NCI-H2171 (cell line): ENCODE measurements at places on chromosomes 12 and 14.

DNA sequence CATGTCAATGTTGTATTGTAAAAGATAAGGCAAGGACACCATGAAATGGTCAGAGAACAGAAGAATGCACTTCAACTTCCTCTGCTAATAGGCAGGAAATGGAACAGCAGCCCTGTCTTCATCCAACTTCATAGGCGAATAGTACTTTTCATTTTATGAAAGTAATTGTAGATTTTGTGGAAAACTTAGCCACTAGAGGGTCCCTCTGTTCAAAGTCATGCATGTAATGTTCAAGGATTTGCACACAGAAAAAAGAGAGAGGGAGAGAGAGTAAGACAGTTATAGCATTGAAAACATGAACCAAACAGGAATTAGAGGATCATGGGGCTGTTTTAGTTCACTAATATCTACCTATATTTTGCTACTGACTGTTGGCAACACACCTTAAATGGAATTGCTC, 172.2 kb downstream of the FLRT2 start:
- DNase-seq: no peak

DNA sequence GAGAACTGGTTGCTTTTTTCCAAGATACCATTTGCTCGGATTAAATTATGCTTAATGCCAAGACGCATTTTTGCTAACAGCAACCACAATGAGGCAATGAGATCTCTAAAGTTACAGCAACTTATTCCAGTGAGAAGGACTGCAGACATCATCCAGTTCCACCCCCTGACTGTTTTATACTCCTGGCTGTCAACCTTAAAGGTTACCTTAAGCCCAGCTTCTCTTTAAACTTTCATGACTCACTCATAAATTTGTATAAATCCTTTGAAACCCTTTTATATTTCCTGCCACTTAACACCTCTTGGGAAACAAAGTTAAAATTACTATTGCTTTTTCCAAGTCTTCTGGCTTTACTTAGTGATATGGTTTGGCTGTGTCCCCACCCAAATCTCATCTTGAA, 80.2 kb downstream of the TMTC1 start:
- no peak for DNase-seq

DNA sequence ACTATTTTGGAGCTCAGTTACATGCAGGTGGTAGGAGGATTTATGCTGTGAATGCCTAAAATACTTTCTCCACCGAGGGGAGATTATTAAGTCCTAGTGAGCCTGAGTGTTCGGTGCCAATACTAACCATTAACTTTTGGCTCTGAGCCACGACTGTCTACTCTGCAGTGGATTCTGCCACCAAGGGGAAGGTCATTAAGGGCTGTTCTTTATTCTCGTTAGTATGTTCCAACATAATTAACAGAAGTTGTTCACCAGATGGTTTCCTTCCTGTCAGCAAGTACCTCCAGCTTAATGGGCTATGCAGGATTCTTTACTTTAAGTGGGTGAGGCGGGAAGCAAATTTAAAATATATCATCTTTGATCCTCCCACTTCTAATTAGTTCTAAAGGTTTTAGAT, 326.3 kb downstream of the BMP4 start:
- no peak for DNase-seq

DNA sequence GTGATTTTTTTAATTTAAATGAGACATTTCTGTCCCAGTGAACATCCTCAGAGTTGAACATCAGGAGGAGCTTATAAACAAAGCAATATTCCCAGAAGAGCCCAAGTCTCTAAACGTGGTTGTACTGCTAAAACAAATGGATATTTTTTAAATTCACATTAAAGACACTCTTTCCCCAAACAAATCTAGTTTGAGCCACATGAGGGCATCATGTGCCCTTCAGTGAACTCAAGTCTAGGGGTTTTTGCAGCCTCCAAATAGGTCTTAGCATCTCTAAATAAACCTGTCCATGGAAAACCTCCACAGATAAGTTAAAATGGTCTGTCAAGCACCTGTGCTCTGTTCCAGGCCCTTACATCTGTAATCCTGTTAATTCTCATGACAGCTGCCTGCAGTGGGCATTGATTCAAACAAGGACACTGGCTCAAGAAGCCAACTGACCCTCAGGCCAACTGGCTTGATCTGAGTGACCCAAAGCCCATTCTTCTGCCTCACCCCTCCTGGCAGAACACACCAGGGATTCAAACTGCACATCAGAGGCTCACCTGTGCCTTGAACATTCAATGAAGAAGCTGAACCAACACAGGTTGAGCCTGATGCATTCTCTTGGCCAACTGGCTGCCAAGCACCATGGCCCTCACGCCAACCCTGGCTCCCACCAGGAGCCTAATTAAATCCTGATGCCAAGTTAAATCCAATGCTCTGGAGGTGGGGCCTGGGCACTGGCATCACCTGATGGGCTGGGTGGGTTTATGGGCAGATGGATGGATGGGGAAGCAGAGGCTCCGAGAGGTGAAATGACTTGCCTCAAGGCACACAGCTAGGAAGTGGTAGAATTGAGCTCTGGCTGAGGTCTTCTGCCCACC, 8.6 kb downstream of the ISCU start:
- no peak for DNase-seq

GRCh38 chr12:88505696-88506095, 74.6 kb downstream of the KITLG start:
- DNase-seq: no peak

DNA sequence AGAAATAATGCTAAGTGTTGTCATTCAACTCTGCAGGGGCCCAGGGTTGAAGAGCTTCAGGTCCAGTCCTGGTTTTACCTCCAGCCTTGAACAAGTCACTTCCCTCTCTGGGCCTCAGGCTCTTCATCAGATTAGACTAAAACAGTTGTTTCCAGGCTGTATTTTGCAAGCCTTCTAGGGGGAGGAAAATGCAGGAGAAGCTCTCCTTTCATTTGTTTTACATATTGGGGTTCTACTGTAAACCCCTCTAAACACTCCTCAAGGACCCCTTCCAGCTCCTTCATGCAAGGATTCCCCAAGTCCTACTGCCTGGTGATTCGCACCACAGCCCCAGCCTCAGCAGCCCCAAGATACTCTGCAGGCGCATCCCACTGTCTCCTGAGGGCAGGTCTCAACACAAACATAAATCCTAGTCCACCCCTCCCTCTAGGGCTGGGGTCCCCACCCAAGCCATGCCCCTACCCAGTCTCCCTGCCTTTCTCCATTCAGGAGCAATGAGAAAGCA, 2.7 kb downstream of the SDR9C7 start:
- no peak for DNase-seq

- no peak for DNase-seq
These were observed 1.0 kb downstream of the DGKA start for GRCh38 chr12:55931780-55932550.

GRCh38 chr12:57631566-57632072, 1.4 kb downstream of the B4GALNT1 start:
- no peak for DNase-seq

DNA sequence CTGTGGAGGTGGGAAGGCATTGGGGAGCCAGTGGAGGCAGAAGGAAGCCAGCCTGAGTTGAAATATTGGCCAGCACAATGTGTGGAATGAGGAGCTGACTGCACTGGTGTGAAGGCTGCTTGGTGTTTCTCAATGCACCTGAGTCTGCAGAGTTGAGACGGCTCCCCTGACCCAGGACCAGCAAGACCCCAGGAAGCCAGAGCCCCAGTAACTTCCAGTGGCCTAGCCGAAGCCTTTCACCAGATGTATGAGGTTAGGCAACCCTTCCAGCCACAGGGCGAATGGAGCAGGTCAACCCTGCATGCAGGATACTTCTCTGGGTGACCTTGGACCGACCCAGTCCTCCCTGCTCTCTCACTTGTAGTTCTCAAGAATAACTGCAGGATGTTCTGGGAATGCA, 12.9 kb upstream of the KRT73 start:
- DNase-seq: no peak

GRCh38 chr12:124456652-124457152, 110.7 kb downstream of the NCOR2 start:
- DNase-seq: no peak

DNA sequence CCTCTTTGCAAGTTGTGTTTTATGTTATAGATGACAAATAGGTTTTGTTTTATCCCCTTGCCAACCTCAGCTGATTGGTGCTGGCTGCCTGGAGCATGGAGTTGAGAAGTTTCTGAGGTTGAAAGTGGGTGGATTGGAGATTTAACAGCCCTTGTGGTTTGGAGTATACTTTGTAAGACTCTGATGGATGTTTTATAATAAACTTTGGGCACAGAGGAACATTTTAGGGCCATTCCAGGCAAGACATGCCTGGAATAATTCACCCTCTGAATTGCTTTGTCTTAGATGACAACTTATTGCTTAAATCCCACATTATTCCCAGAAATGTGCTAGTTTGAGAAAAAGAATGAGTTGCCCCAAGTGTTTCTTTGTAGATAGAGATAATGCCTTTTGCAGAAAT, 158.9 kb downstream of the SLC5A8 start:
- DNase-seq: no peak

DNA sequence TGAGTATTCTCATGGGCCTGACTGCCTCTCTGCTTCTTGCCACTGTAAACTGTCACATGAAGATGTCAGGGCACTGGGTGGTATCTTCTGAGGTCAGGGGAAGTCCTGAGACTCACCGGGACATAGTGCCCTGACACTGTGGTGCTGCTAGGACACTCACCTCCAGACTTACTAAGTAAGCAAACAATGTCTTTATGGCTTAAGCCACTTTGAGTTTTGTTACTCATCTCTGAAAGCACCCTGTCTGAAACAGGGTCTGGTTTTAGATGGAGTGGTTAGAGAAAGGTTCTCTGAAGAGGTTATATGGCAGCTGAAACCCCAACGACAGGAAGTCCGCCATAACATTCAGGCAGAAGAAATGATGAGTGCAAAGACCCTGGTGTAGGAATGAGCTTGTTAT, 22.7 kb downstream of the GPR19 start:
- no peak for DNase-seq

GRCh38 chr14:93031505-93032315, 84.0 kb downstream of the ITPK1 start:
- DNase-seq: no peak

DNA sequence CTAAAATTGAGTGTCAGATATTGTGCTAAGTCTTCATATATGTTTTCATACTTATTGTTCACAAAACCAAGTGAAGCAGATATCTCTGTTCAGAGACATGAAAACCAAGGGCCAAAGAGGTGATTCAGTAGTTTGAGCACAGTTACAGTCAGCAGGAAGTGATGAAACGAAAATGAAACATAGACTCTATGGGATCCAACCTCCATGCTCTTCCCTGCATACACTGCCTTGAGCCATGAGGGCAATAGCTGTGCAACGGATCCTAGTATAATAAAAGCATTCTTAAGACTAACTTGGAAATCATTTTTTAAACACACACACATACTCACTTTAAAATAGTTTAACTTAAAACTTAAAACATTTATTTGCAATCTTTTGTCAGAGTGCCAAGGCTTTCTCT, 27.9 kb downstream of the ESR2 start:
- no peak for DNase-seq

DNA sequence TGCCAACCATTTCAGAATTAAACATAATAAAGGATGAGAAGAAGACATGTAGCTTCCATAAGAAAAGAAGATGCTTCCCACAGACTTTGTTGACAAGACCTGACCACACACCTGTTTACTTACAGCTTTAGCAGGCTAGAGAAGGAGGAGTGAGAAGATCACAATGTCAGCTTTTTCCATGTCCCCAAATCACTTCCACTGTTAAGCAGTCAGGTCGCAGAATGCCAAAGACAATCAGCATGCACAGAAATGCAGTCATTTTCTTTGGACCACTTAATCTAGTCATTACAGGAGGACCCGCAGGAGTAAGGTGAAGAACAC, 314.9 kb downstream of the SSPN start:
- no peak for DNase-seq

- no peak for DNase-seq
These were observed 3.4 kb downstream of the PLEKHG3 start for GRCh38 chr14:64707661-64708060.

GRCh38 chr12:11615481-11615880, 34.0 kb upstream of the ETV6 start:
- no peak for DNase-seq

- DNase-seq: peak; percentile 85
These were observed 130.5 kb upstream of the CRY1 start for GRCh38 chr12:107223821-107224220.

GRCh38 chr14:99581374-99581773, 22.6 kb downstream of the CCDC85C start:
- no peak for DNase-seq

DNA sequence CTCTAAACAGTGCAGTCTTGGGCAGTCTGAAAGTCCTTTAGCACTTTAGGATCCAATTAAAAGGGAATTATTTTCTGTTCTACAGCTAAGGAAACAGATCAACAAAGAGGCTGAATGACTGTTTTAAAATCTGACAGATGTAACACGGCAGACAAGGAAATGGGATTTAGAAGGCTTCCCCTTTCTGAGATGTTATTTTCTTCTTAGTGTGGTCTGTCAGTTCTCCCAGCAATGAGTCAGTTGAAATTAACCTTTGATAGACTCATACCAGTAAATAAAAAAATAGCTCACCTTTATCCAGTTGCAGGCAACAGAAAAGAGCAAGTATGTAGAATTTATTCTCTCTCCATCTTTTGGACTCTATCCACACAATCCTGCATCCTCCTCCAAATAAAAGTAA, 98.1 kb downstream of the NEDD1 start:
- DNase-seq: no peak

DNA sequence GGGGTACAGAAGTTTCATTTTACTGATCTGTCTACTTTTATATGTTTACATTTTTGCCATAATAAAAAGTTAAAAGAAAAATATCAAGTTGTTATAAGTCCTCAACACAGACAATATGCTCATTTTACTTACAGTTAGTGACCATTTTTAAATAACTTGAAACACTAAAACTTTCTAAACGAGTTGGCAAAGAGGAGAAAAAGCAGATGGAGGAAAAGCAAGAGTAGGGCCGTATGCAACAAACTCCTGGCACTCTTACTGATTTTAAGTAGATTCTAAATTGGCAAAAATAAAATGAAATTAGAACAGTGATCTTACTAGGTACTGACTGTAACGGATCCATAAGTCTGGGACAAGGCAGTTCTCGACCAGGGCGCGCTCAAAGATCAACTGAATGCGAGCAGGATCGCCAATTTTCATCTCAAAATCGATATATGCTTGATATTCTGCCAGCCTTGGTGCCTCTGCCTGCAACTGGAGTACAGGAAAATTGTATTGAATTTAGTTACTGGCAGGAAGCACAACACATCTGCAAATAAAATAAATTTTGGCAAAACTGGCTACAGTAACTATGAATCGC, 22.3 kb downstream of the SART3 start:
- DNase-seq: no peak

GRCh38 chr14:88013750-88014349, 8.9 kb downstream of the GPR65 start:
- DNase-seq: peak; percentile 62

GRCh38 chr14:22390195-22390594, 198.8 kb downstream of the DAD1 start:
- DNase-seq: no peak

- no peak for DNase-seq
These were observed 34.5 kb downstream of the PRKCH start for GRCh38 chr14:61355892-61356325.

DNA sequence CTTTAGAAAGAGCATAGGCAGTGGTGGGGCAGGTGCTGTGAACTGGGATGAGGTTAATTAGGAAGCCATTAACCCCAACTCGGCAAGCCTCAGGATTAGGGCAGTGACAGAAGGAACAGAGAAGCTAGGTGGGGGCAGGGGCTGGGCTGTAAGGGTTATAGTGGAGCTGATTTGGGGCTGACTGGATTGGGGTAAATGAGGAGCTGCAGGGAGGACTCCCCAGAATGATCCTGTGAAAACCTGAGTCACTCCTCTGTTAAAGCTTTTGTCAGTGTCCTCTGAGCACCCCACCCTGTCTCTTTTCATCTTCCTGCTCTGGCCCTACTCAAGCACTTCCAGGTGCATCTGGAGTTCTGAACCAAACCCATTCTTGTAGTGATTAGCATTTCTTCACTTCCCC, 4.4 kb downstream of the KLC1 start:
- no peak for DNase-seq
